ENCODE measurements at places on chromosomes 2 and 18. TPM values are rescaled to one million over a fixed set of nuclear protein-coding genes. Genes with fewer than 3 reads are reported as not detected.

Gene GPAT2
- 0.60 TPM for total RNA-seq

Gene B4GALT6
- 8.4 TPM for total RNA-seq

Gene OBSL1
- 26.0 TPM for total RNA-seq

Gene TXNDC9
- total RNA-seq, result 35.8 TPM

Gene TDRD15
- 0.06 TPM for total RNA-seq

Gene UGT1A6
- total RNA-seq, result not detected

Gene RNF181
- 226 TPM for total RNA-seq

Gene IL1RL1
- total RNA-seq, result not detected
